Neural crest cell (in vitro differentiated cells): ENCODE measurements at places on chromosomes 5 and 9. TPM values are rescaled to one million over a fixed set of nuclear protein-coding genes. Genes with fewer than 3 reads are reported as not detected.

ADAMTS16 gene
- total RNA-seq: 0.23 and 1.7 TPM in 2 replicates

TGFBI gene
- 3.9 and 4.6 TPM in 2 replicates for total RNA-seq

STK32A gene
- total RNA-seq: 0.28 and 0.61 TPM in 2 replicates

PDLIM4 gene
- 37.4 and 38.0 TPM in 2 replicates for total RNA-seq

PCDHA9 gene
- 1.4 TPM in 2 replicates for total RNA-seq

IFNK gene
- total RNA-seq: not detected in 2 replicates

DNA sequence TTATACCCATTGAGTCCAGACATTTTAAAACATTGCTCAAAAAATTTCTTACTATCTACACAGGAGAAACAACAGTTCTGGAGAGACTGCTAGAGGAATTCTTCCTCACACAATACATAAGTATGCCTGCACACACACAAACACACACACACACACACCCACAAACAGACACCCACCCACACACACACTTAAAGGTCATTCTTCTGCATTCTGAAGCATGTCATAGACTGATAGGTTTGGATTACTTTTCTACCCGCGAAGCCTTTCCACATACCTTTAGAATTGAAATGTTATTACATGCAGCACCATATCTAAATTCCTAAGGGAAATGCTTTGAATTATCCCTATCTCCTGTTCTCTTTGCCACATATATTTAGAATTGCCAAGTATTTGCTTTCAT lies 80.2 kb downstream of the FAM174A start:
- H3K4me1 ChIP-seq: no peaks in the 10 kb centered on the region
- H3K27ac ChIP-seq: no peak overlapping the region
- no peaks in the 10 kb centered on the region for H3K27me3 ChIP-seq
- H3K36me3 ChIP-seq: no peaks in the 10 kb centered on the region
- H3K4me3 ChIP-seq: no peak overlapping the region

DNA sequence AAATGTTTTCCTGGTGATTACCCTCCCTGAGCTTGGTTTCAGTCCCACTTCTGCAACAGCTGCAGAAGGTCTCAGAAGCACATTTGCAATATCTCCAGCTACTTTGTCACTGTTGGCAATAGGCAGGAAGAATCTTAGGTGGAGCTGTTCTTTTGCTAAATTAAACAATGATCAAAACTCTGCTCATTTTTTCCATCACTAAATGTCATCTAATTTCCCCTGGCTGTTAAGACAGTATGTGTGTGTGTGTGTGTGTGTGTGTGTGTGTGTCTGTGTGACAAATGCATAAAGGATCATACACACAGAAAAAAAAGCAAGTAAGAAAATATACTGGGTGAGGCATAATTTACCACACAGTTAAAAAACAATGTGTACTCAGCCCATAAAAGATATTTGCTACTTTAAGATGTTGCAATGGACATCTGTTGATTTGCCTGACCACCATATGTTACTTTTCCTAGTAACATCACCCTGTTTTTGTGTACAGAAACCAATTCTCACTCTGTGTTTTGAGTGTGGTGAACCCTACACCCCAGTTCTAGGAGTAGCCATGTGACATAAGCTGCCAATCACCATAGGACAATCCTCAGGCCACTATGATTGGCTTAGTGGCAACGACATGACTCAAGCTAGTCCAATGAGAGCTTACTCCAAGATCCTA lies 572.6 kb upstream of the CLINT1 start:
- no peak for DNase-seq
- H3K36me3 ChIP-seq: no peaks in the 10 kb centered on the region
- no peak overlapping the region for H3K27ac ChIP-seq
- H3K27me3 ChIP-seq: no peaks in the 10 kb centered on the region
- no peaks in the 10 kb centered on the region for H3K4me1 ChIP-seq

DNA sequence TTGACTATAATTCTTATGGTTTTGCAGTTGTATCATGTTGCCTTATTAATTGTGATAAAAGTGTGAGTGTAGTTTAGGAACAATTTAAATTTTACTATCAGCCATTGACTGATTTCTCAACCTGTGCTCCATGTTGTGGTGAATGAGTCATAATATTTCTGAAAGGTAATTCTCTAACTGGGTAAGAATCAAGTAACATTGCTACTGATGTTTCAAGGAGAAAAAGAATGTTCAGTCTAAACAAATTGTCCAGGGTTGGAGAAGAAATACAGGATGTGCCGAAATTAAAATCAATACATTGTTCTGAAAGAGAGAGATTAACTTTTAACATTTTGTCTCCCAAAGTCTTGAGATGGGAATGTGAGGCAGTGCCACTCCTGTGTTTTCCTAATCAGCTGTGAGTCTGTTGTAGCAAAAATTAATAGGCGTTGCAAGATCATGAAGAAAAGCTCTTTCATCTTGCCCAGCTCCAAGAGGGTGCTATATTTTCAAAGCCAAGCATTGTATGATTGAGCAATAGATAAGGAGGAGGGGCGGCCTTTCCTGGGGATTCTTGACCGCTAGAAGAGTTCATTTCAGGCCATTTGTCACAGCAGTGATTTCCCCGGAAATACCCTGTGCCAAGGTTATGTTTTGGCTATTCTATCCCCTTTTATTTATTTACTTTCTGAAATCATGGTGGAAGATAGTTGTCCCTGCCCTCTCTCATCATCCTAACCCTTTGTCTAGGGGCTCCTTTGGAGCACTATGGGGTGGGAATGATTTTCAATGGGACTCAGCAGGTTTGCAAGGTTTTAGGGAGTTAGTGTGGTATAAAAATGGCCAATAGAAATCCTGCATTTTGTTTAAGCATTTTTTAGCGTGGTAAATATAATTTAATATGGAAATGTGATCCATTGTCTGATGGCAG lies 151.6 kb downstream of the FOCAD start:
- peak; percentile 6 for DNase-seq
- peaks cover 29% of the 10 kb centered on the region for H3K4me1 ChIP-seq
- peaks cover 11% of the 10 kb centered on the region for H3K36me3 ChIP-seq
- no peak overlapping the region for H3K27ac ChIP-seq
- no peaks in the 10 kb centered on the region for H3K27me3 ChIP-seq

DNA sequence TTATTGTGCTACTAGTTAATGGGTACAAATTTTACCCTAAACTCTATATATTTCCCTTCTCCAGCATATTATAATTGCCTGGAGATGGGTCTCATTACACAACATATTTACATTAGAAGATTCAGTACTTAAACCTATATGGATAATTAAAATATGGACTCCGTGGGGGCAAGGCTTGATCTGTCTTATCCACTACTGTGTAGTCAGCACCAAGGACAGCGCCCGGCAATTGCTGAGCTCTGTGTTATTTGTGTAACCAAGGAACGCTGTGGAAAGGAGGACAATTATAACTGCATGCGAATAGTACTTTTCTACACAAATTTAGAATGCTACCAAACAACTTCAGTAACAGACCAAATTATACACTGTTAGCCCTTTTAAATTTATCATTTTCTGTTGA lies 77.7 kb downstream of the DNAH5 start:
- no peaks in the 10 kb centered on the region for H3K36me3 ChIP-seq
- no peak overlapping the region for H3K4me3 ChIP-seq
- no peaks in the 10 kb centered on the region for H3K4me1 ChIP-seq
- H3K27ac ChIP-seq: no peak overlapping the region

DNA sequence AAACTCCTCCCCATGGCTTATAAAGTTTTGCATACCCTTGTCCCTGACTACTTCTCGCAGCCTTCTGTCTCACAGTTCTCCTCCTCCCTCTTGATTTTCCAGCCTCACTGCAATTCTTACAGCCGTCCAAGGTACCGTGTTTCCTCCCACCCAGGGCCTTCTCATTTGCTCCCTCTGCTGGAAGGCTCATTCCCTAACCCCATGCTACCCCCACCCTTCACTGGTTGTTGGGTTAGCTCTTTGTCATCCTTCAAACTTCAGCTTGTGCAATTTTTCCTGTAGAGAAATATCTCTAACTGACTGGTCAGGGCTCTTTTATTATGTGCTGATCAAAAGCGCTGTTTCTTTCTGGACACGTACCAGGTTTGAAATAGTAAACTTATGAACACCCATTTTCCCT lies 329.2 kb downstream of the EBF1 start:
- peaks cover 3% of the 10 kb centered on the region for H3K4me1 ChIP-seq
- H3K4me3 ChIP-seq: no peak overlapping the region
- no peak for DNase-seq
- H3K27me3 ChIP-seq: no peaks in the 10 kb centered on the region
- H3K27ac ChIP-seq: peak overlapping the region; percentile 51

DNA sequence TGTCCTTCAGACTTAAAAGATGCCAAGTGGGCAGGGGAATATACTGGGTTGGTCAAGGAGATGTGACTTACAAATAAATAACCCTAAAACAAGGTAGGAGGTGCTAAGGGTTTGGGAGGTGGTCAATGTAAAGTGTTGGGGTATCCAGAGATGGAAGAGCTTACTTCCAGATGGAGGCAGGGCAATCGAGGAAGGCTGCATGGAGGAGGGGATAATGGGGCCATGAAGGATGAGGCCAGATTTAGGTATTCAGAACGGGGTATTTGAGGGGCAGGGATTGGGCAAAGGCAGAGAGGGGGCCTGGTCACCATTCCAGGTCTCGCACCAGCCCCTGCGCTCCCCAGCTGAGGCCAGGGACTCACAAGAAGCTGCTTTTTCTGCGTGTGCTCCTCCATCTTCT lies 57.9 kb upstream of the FBXW11 start:
- H3K27ac ChIP-seq: peak overlapping the region; percentile 79
- H3K36me3 ChIP-seq: peaks cover 18% of the 10 kb centered on the region
- H3K4me1 ChIP-seq: peaks cover 18% of the 10 kb centered on the region
- no peak overlapping the region for H3K4me3 ChIP-seq

DNA sequence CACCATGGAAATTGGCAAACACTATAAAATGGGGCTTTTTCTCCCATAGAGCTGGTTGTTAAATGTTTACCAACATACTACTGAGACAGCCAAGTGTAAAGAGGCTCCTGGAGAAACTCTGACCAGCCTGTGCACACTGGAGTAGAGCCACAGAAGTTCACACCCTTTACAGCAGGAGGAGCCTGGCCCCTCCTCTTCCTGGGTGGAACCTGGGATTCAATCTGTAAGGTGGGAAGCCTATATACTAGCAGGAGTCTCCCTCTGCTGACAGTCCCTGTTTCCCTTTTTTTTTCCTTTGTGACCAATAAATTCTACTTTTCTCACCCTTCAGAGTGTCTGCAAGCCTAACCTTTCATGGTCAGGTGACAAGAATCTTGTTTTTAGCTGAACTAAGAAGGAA lies 10.4 kb upstream of the SLC30A5 start:
- no peaks in the 10 kb centered on the region for H3K36me3 ChIP-seq
- H3K4me1 ChIP-seq: no peaks in the 10 kb centered on the region
- no peak overlapping the region for H3K4me3 ChIP-seq
- peaks cover 2% of the 10 kb centered on the region for H3K27me3 ChIP-seq
